ENCODE measurements at places on chromosomes 5 and 9.

DNA sequence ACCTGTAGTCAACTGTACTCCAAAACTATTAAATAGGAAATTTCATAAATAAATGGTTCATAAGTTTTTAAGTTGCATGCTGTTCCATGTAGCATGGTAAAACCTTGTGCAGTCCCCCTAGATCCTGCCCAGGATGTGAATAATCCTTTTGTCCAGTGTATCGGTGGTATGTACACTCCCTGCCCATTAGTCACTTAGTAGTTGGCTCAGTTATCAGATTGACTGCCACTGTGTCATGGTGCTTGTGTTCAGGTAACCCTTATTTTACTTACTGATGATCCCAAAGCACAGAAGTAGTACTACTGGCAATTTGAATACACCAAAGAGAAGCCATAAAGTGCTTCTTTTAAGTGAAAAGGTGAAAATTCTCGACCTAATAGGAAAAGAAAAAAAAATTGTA, 134.2 kb downstream of the RNF180 start:
- DNase-seq = no peak

GRCh38 chr9:87854580-87854955, 28.1 kb upstream of the SPATA31E1 start:
- DNase-seq = no peak

- DNase-seq = no peak
Observed at GRCh38 chr5:107815109-107815508, 144.4 kb upstream of the EFNA5 start.

- DNase-seq = no peak
Observed at GRCh38 chr5:73948720-73949119, 322.7 kb downstream of the ARHGEF28 start.

- no peak for DNase-seq
Observed at GRCh38 chr5:143147902-143148301, 255.6 kb downstream of the NR3C1 start.

DNA sequence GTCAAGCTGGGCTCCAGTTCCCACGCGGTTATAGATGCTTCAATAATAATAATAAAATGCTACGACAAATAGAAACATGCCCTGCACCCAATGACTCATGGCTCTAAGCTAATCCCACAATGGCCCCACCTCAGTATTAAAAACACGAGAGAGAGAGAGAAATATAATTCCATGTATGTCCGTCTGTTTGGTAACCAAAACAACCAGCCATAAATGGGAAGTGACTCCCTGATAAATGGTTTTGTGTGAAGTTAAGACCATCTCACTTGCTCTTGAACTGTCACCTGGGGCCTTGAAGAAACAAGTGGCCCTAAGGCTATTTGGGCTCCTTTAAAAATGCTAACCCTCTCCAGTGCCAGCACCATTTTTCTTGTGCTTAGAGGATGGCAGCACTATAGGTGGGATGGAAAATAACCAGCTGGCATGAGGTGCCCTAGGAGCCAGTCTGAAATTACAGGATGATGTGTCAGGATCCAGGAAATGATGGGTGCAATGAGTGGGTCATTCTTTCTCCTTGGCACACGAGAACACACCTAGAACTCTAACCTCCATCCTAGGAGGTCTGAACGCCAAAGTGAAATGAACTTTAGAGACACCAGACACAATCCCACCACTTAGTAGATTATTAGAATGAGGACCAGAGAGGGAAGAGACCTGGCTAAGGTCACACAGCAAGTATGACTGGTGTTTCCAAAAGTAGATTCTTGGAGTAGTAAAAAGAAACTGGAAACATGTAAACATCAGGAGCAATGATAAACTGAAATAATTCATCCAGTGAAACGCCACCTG, 35.7 kb upstream of the ADRB2 start:
- no peak for DNase-seq

- DNase-seq = no peak
Observed at GRCh38 chr5:169064093-169064492, 236.8 kb downstream of the SLIT3 start.

DNA sequence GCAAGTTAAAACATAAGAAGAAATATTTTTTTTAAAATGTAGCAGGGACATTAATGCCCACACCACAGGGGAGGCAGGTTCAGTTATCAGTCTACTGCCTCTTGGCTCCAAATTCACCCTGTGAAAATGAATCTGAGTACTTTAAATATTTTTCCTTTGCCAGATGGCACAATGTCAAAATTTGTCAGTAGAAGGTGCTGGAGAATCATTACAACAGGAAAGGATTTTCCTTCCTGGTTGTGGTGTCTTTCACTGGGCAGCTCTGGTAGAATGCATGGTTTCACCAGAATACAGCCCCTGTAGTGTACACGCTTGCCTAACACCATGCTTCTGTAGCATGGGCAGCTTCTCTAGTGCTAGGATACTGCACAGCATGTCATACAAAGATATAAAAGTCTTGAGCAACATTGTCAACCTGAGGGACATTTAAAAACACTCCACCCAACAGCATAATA, 9.7 kb upstream of the SREK1 start:
- no peak for DNase-seq

DNA sequence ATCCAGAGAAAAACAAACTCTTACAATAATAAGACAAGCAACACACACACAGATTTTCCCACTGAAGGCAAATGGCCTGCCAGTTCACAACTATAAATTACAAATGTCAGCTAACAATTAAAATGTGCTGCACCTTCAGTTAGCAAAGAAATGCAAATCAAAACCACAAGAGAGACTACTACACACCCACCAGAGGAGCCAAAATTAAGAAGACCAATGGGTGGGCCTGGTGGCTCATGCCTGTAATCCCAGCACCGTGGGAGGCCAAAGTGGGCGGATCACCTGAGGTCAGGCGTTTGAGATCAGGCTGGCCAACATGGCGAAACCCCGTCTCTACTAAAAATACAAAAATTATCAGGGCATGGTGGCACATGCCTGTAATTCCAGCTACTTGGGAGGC, 15.1 kb upstream of the IPPK start:
- peak; percentile 14 for DNase-seq
